Lung (tissue), 17 donors: ENCODE measurements at places on chromosomes 3 and 15. TPM values are rescaled to one million over a fixed set of nuclear protein-coding genes. Genes with fewer than 3 reads are reported as not detected.

DNA sequence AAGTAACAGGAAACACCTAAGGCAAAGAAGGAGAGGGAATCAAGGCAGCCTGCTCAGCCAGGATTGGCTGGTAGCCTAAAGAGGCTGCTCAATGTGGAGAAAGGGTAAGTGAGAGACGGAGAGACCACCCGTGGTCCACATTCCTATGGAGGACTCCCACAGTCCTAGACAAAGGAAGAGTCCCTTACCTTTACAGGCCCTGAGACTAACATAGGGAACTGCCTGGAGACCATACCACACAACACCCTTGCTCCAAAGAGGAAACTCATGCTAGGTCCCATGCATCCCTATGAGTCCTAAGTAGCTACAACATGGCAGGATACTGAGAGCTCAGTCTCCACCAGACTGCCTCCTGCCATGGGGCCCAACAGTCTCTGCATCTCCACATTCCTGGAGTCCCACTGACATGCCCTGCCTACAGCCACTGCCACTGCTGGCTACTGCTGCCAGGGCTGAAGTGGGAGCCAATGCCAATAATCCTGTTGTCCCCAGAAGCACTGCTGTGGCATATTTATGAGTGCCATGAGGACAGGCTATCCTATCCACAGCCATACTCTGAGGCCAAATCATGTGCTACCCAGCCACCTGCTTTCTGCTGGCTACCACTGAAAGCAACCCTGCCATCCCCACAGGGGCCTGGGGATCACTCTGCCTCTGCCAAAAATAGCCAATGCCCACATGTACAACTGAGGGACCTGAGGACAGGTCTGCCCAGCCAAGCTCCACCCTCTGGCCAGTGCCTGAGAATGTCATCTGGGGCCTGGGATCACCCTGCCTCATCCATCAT, 45.0 kb downstream of the COPS2 start:
- H3K27ac ChIP-seq, result no peak overlapping the region
- DNase-seq, result no peak
- H3K4me3 ChIP-seq, result no peak overlapping the region
- no peaks in the 10 kb centered on the region for H3K27me3 ChIP-seq

Gene FGF12
- total RNA-seq, result 2.4 TPM

DNA sequence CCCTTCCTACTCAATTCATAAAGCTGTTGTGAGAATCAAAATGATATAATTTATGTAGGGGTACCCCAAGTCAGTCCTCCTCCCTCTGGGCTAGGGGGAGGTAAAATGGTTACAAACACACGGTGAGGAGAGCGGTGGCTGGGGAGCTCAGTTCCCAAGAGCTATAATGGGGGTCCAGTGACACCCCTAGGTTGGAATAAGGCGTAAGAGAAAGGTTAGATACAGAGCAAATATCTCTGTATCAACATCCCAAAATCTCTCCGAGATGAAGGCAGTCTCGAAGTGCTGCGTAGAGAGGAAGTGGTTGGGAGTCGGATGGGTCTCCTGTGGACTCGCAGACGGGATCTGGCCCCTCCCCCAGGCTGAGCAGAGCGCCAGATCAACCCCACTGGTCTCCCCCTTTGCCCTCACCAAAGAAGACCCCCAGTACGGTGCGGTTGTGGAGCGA, 1.8 kb downstream of the DUOX2 start:
- peaks cover 20% of the 10 kb centered on the region for H3K4me1 ChIP-seq
- peaks cover 83% of the 10 kb centered on the region for H3K27me3 ChIP-seq
- no peak for DNase-seq
- H3K27ac ChIP-seq, result no peak overlapping the region
- no peak overlapping the region for H3K4me3 ChIP-seq

DNA sequence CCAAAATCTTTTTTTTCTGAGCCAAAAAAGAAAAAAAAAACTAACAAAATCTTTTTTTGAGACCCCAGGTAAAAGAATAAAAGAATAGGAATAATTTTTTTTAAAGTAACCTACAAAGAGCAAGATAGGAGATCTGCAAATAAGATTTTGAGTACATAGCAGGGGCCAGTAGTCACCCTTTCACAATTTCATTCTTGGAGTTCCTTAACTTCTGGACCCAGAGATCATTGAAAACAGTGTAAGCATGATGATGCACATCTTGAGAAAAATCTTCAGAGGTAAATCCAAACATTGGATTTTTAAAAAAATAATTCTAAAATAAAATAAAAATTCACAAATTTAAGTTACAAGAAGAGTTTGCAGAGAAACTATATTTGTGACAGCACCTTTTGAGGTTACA, 18.8 kb downstream of the TFRC start:
- H3K4me1 ChIP-seq, result no peaks in the 10 kb centered on the region
- no peak overlapping the region for H3K4me3 ChIP-seq
- no peak overlapping the region for H3K27ac ChIP-seq
- no peaks in the 10 kb centered on the region for H3K27me3 ChIP-seq
- H3K36me3 ChIP-seq, result peaks cover 60% of the 10 kb centered on the region
- DNase-seq, result no peak

- H3K4me3 ChIP-seq, result no peak overlapping the region
- no peaks in the 10 kb centered on the region for H3K27me3 ChIP-seq
- DNase-seq, result peak; percentile 78
- H3K36me3 ChIP-seq, result peaks cover 7% of the 10 kb centered on the region
- no peak overlapping the region for H3K27ac ChIP-seq
Observed at GRCh38 chr15:58931987-58932588, 1.4 kb downstream of the SLTM start.

Gene TRH
- not detected for total RNA-seq

Gene TRAIP
- total RNA-seq, result 3.2 TPM

DNA sequence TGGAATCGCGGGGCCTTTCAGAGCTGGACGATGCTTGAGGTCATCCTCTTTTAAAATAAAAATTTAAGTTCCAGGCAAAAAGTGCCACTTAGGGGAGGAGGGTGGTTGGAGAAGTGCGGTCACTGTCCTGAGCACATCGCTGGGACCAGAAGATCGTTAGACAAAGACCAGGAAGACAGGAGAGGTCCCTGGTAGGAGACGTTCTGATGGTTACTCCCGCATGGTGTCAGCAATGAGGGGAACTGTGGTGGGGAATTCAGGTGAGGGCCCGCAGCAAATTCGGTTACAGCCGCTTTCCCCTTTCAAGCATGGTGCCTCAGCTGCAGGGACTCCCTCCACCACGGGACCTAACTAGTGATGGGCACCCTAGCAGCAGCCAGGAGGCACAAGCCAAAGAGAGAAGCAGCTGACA, 1.0 kb upstream of the ISY1 start:
- peak overlapping the region; percentile 94 for H3K27ac ChIP-seq
- peak; percentile 35 for DNase-seq
- H3K4me3 ChIP-seq, result peak overlapping the region; percentile 37
- H3K36me3 ChIP-seq, result peaks cover 7% of the 10 kb centered on the region
- H3K27me3 ChIP-seq, result no peaks in the 10 kb centered on the region

- H3K4me1 ChIP-seq, result no peaks in the 10 kb centered on the region
- no peaks in the 10 kb centered on the region for H3K27me3 ChIP-seq
- DNase-seq, result peak; percentile 95
- peak overlapping the region; percentile 80 for H3K4me3 ChIP-seq
Observed at GRCh38 chr3:143973259-143974021, 1.8 kb downstream of the DIPK2A start.

Gene PRTG
- 21.9 TPM for total RNA-seq

- no peak overlapping the region for H3K4me3 ChIP-seq
- H3K36me3 ChIP-seq, result no peaks in the 10 kb centered on the region
- H3K4me1 ChIP-seq, result no peaks in the 10 kb centered on the region
- no peaks in the 10 kb centered on the region for H3K27me3 ChIP-seq
- no peak for DNase-seq
- no peak overlapping the region for H3K27ac ChIP-seq
Observed at GRCh38 chr3:58441514-58442450, 8.2 kb upstream of the PDHB start.

Gene AMT
- total RNA-seq, result 12.4 TPM

GRCh38 chr3:158737410-158737809, 5.2 kb upstream of the RARRES1 start:
- no peaks in the 10 kb centered on the region for H3K27me3 ChIP-seq
- H3K27ac ChIP-seq, result no peak overlapping the region
- peaks cover 5% of the 10 kb centered on the region for H3K36me3 ChIP-seq

DNA sequence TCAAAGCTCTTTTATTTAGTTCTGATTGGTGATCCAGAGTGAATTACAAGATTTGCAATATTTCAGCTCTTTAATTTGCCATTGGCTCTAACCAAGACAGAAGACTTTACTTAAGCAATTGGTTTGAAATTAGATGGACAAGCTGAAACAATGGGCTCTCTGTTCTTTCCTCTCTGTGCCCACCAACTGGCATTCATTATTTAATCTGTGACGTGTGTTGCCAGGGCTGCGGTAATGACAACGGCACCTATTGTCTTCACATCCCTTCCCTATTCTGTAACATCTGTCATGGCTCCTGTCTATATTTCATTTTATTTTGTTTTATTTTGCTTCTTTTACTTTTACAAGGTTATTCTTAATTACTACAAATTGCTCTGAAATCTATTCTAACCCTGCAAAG, 33.9 kb downstream of the PLD1 start:
- H3K36me3 ChIP-seq, result no peaks in the 10 kb centered on the region
- H3K4me1 ChIP-seq, result peaks cover 2% of the 10 kb centered on the region
- no peak overlapping the region for H3K4me3 ChIP-seq
- no peak for DNase-seq
- H3K27me3 ChIP-seq, result no peaks in the 10 kb centered on the region
- H3K27ac ChIP-seq, result no peak overlapping the region

Gene DZIP1L
- total RNA-seq, result 40.0 TPM

DNA sequence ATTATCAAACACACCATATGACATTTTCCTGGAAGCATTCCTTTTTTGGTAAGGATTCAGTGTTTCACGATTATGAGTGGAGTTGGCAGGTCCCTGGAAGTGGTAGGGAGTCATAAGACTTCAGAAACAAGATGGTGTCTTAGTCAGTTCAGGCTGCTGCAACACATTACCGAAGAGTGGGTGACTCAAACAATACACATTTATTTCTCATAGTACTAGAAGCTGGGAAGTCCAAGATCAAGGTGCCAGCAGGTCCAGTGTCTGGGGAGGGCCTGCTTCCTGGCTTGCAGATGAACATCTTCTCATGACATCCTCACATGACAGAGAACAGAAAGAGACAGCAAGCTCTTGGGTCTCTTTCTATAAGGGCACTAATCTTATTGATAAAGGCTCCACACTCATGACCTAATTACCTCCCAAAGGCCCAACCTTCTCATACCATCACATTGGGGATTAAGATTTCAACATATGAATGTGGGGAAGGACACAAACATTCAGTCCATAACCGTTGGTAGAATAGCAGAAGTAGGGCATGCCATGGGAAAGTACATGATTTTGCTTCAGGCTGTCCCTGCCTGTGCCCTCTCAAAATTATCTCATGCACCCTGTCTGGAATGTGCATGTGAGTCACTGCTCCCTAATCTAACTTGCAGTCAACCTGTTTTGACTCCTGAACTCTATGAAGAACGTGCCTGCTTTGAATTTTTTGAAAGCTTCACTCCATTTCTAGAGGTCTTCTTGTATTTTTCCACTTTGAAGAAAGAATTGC, 72.5 kb downstream of the GTPBP8 start:
- DNase-seq, result no peak
- no peak overlapping the region for H3K4me3 ChIP-seq
- no peak overlapping the region for H3K27ac ChIP-seq
- H3K4me1 ChIP-seq, result peaks cover 7% of the 10 kb centered on the region

GRCh38 chr15:81227716-81228115, 31.0 kb downstream of the IL16 start:
- DNase-seq, result no peak
- peaks cover 2% of the 10 kb centered on the region for H3K36me3 ChIP-seq
- no peak overlapping the region for H3K4me3 ChIP-seq
- H3K27me3 ChIP-seq, result no peaks in the 10 kb centered on the region

Gene SLC6A11
- 0.09 TPM for total RNA-seq

Gene HDGFL3
- 27.2 TPM for total RNA-seq

- no peaks in the 10 kb centered on the region for H3K27me3 ChIP-seq
- H3K4me1 ChIP-seq, result no peaks in the 10 kb centered on the region
- DNase-seq, result no peak
- H3K4me3 ChIP-seq, result no peak overlapping the region
- no peaks in the 10 kb centered on the region for H3K36me3 ChIP-seq
- no peak overlapping the region for H3K27ac ChIP-seq
Observed at GRCh38 chr3:127988770-127989557, 63.3 kb upstream of the SEC61A1 start.

DNA sequence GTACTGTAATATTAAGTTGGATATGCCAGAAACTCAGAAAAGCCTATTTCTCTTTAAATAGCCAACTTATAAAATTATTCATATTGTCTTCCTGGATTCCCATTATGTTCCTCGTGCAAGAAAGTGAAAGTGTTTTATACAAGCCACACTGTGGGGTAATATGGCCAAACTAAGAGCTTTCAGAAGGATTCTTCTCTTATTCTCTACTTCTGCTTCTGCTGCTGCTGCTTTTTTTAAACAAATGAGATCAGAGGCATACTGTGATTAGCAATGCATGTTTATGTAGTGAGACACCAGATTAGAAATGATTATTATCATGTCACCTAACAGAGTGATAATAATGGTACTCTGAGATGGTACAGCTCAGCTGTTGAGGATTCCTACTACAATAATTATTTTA, 1026.5 kb upstream of the CFAP20DC start:
- DNase-seq, result peak; percentile 47
- no peaks in the 10 kb centered on the region for H3K27me3 ChIP-seq
- peaks cover 3% of the 10 kb centered on the region for H3K4me1 ChIP-seq
- no peak overlapping the region for H3K4me3 ChIP-seq

Gene FBXO22
- total RNA-seq, result 29.6 TPM

DNA sequence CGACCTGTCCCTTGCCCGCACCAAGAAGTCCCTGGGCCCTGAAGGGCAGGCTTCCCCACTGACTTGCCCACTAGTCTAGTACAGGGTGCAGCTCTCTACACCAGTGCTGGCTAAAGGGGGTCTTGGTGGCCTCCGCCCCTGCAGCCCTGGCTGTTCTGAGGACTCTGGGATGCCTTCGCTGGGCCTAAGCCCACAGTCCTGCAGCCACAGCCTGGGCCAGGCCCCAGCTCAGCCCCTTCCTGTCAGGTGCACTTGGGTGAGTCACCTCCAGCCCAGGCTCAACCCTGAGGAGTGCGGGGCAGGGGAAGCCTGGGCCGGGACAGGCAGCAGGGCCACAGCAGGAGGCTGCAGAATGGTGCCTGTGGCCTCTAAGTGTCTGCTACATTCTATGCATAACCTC, 971 bp downstream of the C3orf22 start:
- no peak overlapping the region for H3K4me3 ChIP-seq
- no peak overlapping the region for H3K27ac ChIP-seq
- no peaks in the 10 kb centered on the region for H3K4me1 ChIP-seq
- H3K27me3 ChIP-seq, result no peaks in the 10 kb centered on the region
- DNase-seq, result no peak
